ENCODE measurements at places on chromosomes 2 and 18. TPM values are rescaled to one million over a fixed set of nuclear protein-coding genes. Genes with fewer than 3 reads are reported as not detected.
A peak's percentile ranks its signal among the peaks of the same experiment; 100 is the strongest.

NEU4 gene
- polyA plus RNA-seq = 39.1 TPM

GRCh38 chr2:187138265-187138664 lies 289.3 kb upstream of the ZSWIM2 start:
- H3K36me3 ChIP-seq = no peaks in the 10 kb centered on the region
- H3K4me1 ChIP-seq = no peaks in the 10 kb centered on the region
- H3K27me3 ChIP-seq = no peaks in the 10 kb centered on the region
- DNase-seq = no peak
- H3K4me3 ChIP-seq = no peak overlapping the region

DNA sequence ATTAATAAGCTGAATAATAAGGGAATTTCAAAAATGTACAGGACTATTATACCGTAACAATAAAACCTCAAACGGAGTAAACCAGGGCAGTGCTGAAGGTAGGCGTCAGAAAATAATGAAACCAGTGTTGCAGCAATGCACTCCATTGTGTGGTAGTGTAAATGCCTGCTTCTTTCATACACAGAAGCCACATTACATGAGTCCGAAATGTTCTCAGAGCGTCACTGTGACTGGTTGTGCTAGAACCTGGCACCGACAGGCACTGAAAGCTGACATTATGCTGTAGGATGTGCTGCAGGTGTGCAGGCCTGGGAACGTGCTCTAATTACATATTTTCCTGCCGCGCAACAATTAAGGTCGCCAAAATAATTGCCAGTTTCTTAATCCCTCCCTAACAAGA lies 53.3 kb downstream of the ZEB2 start:
- no peaks in the 10 kb centered on the region for H3K4me1 ChIP-seq
- no peaks in the 10 kb centered on the region for H3K36me3 ChIP-seq
- H3K4me3 ChIP-seq = no peak overlapping the region
- H3K27me3 ChIP-seq = no peaks in the 10 kb centered on the region

DNA sequence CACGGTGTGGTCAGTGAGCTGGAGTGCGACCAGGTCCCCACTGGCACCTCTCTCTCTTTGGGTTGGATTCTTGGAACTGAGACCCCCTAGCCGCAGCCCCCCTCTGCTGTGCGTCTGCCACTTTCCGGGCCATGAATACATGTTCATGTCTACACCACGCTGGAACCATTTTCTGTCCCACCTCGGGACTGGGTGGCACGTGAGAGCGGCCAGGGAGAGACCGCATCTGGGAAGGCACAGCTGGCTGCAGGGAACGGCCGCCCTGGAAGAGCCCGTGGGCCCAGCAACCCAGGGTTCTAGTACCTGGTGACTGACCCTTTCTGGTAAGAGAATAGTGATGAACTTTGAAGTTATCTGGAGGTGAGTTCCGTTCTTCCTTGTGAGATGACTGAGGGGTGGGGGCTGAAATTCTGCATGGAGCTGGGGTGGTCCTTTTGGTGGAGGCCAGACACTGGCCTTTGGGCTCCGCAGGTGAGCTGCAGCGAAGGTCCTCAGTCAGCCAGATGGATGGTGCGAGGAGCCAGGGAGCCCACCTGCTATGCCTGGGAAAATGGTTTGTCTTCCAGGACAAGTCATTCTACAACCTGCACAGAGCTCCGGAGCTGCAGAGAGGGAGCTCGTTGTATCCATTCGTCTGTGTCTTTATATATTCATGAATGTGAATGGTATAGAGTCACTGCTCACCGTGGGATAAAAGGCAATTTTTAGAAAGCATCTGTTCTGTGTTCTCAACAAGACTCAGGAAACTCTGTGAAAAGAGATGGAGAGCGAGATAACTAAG lies 223.5 kb downstream of the NDUFA10 start:
- H3K27ac ChIP-seq = no peak overlapping the region
- no peaks in the 10 kb centered on the region for H3K4me1 ChIP-seq
- no peaks in the 10 kb centered on the region for H3K36me3 ChIP-seq
- DNase-seq = peak; percentile 39

Data from sigmoid colon (tissue), 7 donors.